ENCODE measurements at places on chromosomes 6 and 20.

DNA sequence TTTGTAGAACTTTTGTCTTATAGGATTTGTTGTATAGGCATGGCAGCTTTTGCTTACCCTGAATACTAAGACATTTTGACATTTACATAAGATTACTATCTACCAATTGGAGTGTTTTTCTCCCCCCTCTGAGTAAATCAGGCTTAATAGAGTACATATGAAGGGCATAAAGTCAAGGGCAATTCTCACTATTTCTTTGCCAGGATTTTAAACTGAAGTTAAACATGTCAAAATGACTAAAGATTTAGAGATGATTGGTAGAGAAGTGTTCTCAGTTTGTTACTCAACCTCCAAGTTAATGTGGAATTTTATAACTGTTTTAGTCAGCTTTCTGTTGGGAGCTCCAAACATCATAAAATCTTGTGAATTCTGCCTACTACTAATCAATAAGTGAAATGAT is 157.8 kb downstream of the CDKAL1 start:
- no peak for DNase-seq

- no peak for DNase-seq
These were observed 28.4 kb downstream of the DLGAP4 start for GRCh38 chr20:36334281-36335205.

GRCh38 chr6:38640216-38640909 is 634 bp upstream of the BTBD9 start:
- no peak for DNase-seq

DNA sequence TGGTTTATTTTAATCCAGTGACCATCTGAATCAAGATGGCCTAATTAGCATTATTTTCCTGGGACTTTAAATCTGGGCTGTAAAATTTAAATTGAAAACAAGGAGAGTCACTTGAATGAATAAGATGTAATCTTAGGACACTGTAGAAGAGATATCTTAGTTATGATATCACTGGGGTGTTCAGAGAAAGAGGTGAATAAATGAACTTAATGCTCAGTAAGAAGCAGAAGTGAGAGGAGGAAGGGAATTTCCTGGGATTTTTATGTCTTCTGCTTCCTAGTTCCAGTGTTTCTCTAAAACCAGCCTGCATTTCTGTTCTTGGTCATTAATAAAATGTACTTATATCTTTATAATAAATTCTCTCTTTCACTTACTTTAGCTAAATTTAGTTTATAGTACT is 136.8 kb upstream of the PTPRK start:
- no peak for DNase-seq

- no peak for DNase-seq
These were observed 589.9 kb upstream of the SLC35B3 start for GRCh38 chr6:9025228-9025627.

GRCh38 chr6:44228031-44228430 is 4.6 kb downstream of the SLC29A1 start:
- DNase-seq = no peak

DNA sequence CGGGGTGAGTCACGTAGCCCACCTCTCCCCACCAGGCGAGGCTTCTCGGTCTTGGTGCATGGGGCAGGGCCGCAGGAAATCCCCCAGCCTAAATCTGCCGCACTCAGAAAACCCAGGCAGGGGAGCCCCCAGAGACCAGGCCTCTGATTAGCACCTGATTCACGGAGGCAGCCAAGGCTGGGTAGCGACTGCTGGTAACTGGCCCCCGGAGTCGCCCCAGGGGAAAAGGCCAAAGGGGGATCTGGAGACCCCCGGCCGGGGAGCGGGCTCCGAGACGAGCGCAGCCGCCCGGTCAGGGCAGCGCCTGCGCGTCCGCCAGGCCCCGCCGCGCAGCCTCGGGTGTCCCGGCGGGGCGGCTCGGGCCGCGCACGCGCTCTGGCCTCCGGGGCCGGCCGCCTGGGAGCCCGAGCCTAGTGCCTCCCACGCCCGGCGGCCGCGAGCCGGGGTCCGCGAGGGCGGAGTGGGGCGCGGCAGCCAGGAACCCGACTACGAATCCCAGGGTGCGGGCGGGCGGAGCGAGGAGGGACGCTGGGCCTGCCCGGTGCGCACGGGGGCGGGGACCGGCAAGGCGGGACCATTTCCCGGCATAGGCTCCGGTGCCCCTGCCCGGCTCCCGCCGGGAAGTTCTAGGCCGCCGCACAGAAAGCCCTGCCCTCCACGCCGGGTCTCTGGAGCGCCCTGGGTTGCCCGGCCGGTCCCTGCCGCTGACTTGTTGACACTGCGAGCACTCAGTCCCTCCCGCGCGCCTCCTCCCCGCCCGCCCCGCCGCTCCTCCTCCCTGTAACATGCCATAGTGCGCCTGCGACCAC is at the start of gene DUSP22:
Gene DUSP22 (plus strand): TSS at position 791 of the 809 bp plus-strand sequence. CDS start 53 bp downstream, outside the sequence.
- no peak for DNase-seq

GRCh38 chr6:141866731-141867497 is 265.8 kb upstream of the GJE1 start:
- DNase-seq = no peak

GRCh38 chr6:53939830-53940229 is 145.0 kb downstream of the LRRC1 start:
- DNase-seq = no peak

GRCh38 chr6:37092923-37093727 is 76.8 kb upstream of the PIM1 start:
- DNase-seq = no peak

DNA sequence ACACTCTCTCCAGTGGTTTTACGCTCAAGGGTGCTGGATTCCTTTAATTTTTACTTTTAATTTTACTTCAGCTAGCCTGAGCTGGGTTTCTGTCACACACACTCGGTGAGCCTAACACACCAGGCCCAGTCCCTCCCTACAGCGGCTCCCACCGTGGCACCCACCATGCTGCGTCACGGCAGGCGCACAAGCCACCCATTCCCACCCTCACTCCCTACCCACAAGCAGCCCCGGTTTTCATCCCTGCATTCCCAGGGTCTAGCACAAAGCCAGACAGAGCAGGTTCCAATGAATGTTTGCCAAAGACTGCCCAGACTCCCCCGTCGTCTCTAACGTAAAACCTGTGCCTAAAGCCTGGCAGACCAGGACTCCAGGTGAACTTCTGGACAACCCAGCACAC is 50.3 kb downstream of the MYH7B start:
- no peak for DNase-seq

DNA sequence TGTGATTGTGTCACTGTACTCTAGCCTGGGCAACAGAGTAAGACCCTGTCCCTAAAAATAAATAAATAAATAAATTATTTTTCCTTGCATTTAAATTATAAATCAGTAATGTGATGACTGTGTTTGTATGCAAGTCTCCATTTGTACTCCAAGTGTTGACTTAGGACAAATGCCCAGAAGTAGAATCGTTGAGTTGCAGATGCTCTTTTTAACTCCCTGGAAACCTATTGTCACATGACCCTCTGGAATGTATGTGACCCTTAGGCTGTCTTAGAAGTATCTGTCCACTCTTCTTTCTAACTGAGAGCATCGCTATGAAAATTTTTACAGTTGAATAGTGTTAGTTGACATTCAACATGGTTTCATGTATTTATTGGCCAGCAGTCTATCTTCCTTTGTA is 18.8 kb downstream of the OR2A4 start:
- DNase-seq = no peak

- no peak for DNase-seq
These were observed 30.4 kb downstream of the ADRM1 start for GRCh38 chr20:62332989-62333819.

- DNase-seq = no peak
These were observed 9.2 kb upstream of the BPIFB6 start for GRCh38 chr20:33022289-33022688.

GRCh38 chr6:124994648-124995047 is 32.4 kb downstream of the RNF217 start:
- DNase-seq = no peak

GRCh38 chr20:46938434-46938833 is 43.8 kb downstream of the EYA2 start:
- DNase-seq = no peak

DNA sequence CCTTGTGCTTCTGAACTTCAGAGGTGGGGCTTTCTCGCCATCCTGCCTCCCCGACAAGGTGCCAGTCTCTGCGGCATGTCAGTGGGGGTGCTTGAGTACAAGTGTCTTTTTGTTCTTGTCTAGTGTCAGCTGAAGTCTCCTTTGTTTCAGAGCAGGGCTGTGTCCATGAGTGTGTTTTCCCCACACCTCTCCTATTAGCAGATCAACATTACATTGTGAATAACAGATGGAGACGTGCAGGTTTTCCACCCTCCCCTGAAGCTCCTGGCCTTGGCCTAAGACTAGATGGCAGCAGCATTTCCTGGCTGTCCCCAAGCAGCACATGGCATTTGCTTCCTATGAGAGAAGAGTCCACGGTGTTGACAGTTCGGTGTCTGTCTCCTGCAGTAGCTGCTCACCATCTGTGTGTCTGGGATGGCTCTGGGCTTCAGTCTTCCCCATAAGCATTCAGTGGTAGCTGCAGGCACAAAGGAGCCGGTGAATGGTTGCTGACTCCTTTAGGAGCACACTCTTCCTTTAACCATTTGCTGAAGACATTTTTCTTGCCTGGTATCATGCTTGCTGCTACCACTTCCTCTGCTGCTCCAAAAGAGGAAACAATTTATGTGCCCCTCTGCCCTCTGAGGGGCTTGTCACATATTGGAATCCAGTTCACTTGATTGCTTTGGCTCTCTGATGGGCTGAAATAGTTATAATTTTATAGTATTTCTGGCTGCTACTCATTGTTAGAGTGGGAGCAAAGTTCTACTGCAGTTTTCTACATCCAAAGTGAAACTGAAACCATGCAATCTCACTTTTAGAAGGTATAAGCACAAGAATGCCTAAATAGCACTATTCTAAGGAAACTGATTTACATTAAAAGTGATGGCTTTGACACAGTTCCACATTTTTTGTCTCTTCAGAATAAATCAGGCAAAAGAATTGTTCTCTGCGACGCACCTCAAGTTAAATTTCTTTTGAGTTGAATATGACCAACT is 913.0 kb downstream of the C6orf118 start:
- no peak for DNase-seq
